Activated CD4-positive, alpha-beta T cell treated with anti-CD3 and anti-CD28 coated beads, Interleukin-2, amount 50 U/mL, for 4 hours (primary cell): ENCODE measurements at places on chromosomes 4 and X.

DNA sequence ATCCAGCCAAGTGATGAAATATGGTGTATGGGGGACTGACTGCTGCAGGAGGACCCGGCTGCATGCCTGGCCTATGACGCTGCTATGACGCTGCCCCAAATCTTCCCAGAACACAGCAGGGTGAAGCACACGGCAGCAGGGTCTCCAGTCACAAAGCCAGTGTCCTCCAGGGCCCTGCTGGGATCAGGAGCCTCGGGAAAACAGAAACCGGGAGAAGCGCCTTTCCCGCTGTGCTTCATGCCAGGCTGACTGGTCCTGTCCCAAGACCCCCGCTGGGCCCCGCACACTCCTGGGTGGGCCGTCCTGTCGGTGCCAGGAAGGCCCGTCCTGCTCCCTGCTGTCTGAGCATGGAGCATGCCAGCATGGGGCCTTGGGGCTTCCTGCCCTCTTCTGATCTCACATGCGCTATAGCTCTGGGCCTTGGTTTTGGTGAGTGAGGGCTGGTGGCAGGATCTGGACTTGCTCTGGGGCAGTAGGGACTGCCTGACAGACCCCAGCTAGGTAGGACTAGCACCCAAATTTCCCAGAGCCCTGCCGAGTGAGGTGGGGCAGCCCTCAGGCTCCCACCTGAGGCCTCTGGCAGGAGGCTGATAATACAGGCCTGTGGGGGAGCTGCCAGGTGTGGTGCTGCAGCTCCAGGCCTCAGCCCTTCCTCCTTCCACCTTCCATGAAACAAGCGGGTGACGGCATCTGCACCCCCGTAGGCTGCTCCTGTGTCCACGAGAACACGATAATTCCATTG lies 64.0 kb downstream of the ACOX3 start:
- DNase-seq = no peak

DNA sequence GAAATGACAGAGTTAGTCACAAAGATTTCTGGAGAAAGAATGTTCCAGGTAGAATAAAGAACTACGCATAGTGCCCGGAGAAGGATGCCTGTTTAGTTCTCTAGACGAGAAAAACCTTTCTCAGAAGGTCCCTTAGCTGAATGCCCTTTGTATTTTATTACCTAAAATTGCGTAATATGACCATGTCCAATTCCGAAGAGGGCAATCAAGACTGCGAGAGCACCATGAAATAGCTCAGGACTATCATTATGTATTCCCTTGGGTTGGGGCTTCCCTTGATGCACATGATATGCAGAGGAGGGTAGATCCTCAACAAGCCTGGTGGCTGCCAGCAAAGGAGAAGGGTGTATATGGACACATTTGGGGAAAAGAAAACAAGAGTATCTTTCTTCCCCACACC lies 358.1 kb upstream of the FTHL17 start:
- no peak for DNase-seq

GRCh38 chr4:120291541-120291940 lies 224.9 kb upstream of the MAD2L1 start:
- DNase-seq = no peak

DNA sequence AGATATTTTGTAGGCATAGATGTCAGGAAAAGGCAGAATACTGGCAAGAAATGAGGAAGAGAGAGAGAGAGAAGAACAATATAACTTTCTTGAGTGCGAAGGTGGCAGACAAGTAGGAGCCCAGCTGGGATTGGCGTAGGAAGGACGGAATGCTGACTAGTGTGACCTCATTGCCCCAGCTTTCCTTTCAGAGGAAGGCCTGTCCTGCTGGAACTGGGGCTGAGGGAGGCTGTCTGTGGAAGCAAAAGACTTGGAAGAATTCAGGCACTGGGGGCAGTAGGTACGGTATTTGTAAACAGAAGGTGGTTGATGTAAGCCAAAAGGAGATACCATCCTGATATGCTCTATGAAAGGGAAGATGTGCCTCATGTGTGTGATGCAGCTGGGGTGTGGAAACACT lies 818.4 kb downstream of the ADGRL3 start:
- DNase-seq = no peak

- DNase-seq = no peak
These were observed 163.9 kb downstream of the KDR start for GRCh38 chr4:54961357-54961975.

DNA sequence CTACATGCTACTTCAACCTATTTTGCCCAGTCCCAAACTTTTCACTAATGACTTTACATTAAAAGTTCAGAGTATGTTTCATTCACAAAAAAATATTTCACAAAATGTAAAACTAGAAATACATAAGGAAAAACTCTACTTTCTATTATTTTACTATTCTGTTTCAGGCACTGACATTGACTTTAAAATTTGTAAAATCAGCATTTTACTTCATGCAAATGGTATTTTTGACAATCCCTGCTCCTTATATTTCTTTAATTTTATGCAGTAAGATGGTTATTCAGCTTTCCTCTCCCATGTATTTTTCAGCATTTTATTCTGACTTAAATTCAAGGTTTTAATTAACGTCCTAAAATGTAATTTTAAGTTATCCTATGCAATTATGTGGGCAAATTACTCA lies 178.5 kb downstream of the COL25A1 start:
- no peak for DNase-seq

DNA sequence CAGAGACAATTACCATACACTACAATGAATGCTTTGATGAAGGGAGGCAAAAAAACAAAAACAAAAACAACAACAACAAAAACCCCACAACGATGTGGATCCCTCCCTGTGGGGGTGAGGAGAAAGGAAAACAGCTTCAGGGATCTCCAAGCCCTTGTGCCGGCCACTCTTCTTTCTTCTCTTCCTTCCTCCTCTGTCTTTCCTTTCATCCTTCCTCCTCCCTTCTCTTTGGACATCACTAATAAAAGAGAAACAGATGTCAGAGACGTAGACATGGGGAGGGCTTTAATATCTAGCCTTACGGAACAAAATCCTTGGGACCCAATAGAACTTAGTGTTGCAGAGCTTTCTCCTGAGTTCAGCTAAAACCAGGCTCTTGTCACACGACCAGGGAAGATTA lies 18.8 kb upstream of the STX18 start:
- no peak for DNase-seq

- no peak for DNase-seq
These were observed 407 bp downstream of the IL13RA1 start for GRCh38 chrX:118727686-118728339.

- DNase-seq = no peak
These were observed 11.7 kb upstream of the IL21 start for GRCh38 chr4:122632396-122633143.

GRCh38 chrX:1555370-1555769 lies 18.4 kb upstream of the P2RY8 start:
- no peak for DNase-seq

DNA sequence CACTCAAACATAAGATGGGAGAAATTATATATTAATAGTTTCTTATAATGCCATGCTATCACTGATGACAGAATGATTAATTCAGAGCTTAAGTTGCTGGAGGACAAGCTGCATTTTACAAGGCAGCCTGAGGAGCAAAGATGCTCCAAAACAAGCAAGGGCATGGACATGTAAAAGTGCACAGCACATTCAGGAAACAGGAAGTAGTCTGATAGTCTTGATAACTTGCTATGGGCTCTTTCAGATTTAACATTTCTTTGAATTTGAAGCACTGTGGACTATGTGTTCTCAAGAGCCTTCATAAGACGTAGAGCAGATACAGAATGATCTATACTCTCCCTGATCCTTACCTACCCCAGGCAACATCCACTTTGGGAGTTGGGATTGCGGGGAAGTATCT lies 50.0 kb downstream of the AMMECR1 start:
- no peak for DNase-seq

DNA sequence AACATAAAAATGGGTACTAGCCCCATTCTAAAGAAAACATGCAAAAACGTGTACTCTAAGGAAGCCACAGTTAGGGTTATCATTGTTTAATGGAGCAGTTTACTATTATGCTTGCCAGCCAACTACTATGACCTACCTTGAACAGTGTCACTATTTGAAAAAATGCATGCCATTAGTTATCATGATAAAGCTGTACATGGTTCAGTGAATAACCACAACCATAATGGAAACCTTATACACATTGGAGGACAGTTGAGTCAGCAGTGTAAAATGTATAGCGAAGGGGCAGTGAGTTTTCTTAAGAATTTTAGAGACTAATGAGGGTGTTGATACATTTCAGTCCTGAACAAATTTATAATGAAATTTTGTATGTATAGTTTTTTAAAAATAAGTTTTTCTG lies 381.9 kb downstream of the GRXCR1 start:
- no peak for DNase-seq

DNA sequence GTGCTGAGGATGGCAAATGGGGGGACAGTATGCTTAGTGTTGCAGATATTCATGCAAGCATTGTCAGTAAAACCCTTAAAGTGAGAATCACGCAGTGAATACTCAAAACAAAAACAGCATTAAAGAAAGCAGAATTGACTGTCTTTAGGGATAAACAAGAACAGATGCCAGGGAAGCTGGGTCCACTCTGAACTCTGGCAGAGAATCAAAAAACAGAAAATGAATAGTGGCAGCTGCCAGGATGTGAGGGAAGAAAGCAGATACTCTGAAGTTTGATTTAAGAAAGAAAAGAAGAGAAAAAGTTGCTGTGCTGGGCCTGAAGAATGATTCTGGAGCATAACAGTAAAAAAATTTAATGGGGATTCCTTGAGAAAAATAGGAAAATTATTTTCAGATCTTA lies 131.5 kb downstream of the GABRA2 start:
- DNase-seq = no peak

GRCh38 chr4:17894421-17894820 lies 83.6 kb downstream of the NCAPG start:
- no peak for DNase-seq

DNA sequence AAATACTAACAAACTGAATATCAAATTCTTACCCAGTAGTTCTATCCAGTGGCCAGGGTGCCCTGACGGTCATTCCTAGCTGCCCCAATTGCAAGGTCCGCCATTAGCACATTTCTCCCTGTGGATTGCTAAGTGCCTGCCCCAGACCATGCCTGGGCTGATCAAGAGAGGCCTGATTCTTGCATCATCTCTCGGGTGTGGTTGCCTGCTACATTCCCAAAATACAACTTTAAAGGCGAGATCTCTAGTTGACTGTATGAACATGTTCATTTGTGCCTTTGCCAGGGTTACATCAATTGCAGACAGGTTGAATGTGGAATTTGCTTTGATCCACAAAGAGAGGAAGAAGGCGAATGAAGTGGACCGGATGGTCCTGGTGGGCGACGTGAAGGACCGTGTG lies 28.0 kb downstream of the PRPS2 start:
- no peak for DNase-seq

- no peak for DNase-seq
These were observed 62.7 kb upstream of the EDNRA start for GRCh38 chr4:147418226-147418625.

DNA sequence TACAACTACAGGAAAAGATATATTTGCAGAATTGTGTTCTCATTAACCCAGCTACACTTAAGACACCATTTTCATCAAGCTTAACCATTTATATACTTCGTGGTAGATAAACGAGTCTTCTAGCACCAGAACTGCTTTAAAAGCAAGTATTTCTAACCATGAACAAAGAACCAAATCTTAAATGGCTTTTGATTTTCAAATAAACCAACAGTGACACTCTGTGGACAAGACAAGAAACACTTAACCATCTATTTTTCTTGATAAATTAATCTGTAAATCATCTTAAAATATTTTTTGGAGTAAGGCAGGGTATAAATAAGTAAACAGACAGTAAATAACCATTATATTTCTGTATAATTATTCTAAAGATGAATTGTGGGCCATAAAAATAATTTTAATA lies 10.2 kb downstream of the BEND2 start:
- no peak for DNase-seq

DNA sequence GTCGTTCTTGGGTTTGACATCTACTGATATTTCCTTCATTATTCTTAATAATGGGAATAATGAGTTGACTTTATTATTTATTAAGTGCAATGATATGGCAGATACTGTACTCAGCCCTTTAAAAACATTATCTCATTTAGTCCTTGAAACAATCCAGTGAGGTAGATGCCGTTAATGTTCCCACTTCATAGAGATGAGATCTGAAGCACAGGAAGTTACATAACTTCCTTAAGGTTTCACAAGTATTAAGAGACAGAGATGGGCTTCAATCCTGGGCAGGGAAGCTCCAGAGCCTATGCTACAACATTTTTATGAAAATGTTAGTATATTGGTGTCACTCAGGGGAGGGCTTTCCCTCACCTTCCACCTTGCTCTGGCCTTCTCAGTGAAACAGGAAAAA lies 9.7 kb upstream of the KLHL13 start:
- DNase-seq = no peak

- DNase-seq = no peak
These were observed 38.9 kb downstream of the CNGA2 start for GRCh38 chrX:151773434-151773833.

GRCh38 chr4:8705161-8706145 lies 112.9 kb downstream of the CPZ start:
- no peak for DNase-seq

GRCh38 chr4:40038977-40039376 lies 17.7 kb upstream of the N4BP2 start:
- DNase-seq = no peak

- DNase-seq = no peak
These were observed 40.1 kb downstream of the CCDC149 start for GRCh38 chr4:24872720-24873119.

GRCh38 chr4:7344636-7345155 lies 90.0 kb downstream of the PSAPL1 start:
- DNase-seq = no peak

DNA sequence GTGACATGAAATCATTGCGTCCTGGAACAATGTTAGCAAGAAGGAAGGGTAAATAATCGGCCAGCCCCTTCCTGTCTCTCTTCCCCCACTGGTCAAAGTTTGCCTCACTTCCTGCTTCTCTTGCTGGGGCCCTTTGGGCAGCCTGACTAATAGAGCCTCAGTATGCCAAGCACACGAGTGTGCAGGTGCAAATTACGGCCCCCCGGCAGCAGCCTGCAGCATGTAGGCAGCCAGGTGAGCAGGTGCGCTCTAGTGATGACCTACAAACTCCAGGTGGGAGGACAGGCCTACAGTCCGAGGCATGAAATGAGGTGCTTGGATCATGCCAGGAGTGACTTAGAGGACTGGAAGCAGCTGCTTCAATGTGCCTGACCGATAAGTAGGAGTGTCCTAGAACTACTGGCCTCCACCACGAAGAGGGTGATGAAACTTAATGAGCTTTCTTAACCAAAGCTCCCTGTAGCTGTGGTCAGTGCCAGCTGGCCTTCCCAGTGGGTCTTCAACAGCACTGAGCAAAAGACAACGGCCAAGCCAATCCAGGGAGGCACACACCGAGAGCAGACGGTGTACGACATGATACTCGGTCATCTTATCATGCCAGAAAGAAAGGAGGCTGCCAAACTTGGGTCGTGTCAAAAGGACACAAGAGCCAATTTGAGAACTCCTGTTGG lies 26.1 kb upstream of the FAT1 start:
- no peak for DNase-seq
